Left cardiac atrium (tissue), 4 donors: ENCODE measurements at places on chromosomes 1 and 21. TPM values are rescaled to one million over a fixed set of nuclear protein-coding genes. Genes with fewer than 3 reads are reported as not detected.
A peak's percentile ranks its signal among the peaks of the same experiment; 100 is the strongest.

GRCh38 chr1:60145771-60146170 is 72.2 kb upstream of the C1orf87 start:
- no peak for DNase-seq

- no peak for DNase-seq
Measured at GRCh38 chr1:17816511-17816910, 61.4 kb downstream of the ACTL8 start.

- peak; percentile 53 for DNase-seq
Measured at GRCh38 chr1:64515427-64515826, 45.5 kb downstream of the CACHD1 start.

GRCh38 chr1:173418107-173418985 is 58.8 kb upstream of the PRDX6 start:
- DNase-seq, result no peak

DNA sequence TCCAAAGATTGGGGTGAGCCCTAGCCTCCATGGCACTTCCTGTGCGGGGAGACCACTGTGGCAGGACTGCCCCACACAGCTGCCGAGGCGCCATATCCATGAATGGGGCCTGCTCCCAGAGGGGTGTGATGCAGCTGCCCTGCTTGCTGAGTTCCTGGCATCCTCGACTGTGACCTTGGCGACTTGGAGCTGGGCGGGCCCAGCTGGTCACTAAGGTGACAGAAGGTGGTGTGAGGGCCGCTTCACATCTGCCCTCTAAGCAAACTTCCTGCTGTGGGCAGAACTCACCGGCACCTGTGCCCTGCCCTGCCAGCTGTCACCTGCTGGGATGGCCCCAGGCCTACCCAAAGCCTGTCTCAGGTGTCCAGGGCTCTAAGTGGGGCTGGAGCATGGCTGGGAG is 9.0 kb downstream of the TMEM61 start:
- no peak for DNase-seq

DNA sequence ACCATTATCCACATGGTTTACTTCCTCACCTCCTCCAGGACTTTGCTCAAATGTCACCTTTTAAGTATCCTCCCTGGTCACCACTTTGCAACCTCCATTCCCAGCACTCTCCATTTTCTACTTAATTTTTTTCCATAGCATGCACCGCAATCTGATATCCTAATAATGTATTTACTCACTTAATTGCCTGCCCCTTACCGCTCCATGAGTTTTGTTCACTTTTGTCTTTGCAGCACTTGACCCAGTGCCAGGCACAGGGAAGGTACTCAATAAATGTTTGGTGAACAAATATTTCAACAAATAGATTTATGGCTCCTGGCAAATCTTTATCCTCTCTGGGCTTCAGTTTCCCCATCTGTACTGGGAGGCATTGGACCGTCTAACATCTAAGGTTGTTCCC is 53.6 kb downstream of the UBE2T start:
- DNase-seq, result no peak

GRCh38 chr1:91885213-91885715 is 687 bp downstream of the TGFBR3 start:
- peak; percentile 50 for DNase-seq

DNA sequence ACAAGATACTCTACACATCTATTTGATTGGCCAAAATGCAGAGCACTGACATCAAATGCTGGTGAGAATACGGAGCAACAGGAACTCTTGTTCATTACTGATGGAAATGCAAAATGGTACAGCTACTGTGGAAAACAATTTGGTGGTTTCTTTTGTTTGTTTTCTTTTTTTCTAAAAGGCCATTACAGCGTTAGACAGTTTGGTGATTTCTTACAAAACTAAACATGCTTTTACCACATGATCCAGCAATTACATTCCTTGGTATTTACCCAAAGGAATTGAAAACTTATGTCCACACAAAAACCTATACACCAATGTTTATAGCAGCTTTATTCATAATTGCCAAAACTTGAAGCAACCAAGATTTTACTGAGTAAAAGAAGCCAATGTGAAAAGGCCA is 66.4 kb upstream of the FBXO28 start:
- DNase-seq, result no peak

Gene EDN2
- 1.2 TPM for total RNA-seq

Gene VHLL
- total RNA-seq, result not detected

Gene KCNJ15
- total RNA-seq, result 2.6 TPM

Gene PGLYRP4
- total RNA-seq, result not detected

Gene C1orf226
- total RNA-seq, result 4.9 TPM

Gene IFI44L
- 4.5 TPM for total RNA-seq

Gene C8A
- total RNA-seq, result not detected

Gene ZNF670
- total RNA-seq, result 1.8 TPM

Gene USP21
- total RNA-seq, result 13.4 TPM
